Small intestine (tissue), 16 donors: ENCODE measurements at places on chromosomes 16 and 17.

- H3K36me3 ChIP-seq: peaks cover 17% of the 10 kb centered on the region
- no peak for DNase-seq
- H3K4me1 ChIP-seq: peaks cover 4% of the 10 kb centered on the region
Observed at GRCh38 chr17:50979524-50979927, 113.4 kb upstream of the TOB1 start.

GRCh38 chr17:38329284-38329683, 14.5 kb downstream of the GPR179 start:
- no peaks in the 10 kb centered on the region for H3K4me1 ChIP-seq
- no peak overlapping the region for H3K4me3 ChIP-seq
- H3K36me3 ChIP-seq: no peaks in the 10 kb centered on the region
- no peaks in the 10 kb centered on the region for H3K27me3 ChIP-seq
- no peak for DNase-seq
- no peak overlapping the region for H3K27ac ChIP-seq

DNA sequence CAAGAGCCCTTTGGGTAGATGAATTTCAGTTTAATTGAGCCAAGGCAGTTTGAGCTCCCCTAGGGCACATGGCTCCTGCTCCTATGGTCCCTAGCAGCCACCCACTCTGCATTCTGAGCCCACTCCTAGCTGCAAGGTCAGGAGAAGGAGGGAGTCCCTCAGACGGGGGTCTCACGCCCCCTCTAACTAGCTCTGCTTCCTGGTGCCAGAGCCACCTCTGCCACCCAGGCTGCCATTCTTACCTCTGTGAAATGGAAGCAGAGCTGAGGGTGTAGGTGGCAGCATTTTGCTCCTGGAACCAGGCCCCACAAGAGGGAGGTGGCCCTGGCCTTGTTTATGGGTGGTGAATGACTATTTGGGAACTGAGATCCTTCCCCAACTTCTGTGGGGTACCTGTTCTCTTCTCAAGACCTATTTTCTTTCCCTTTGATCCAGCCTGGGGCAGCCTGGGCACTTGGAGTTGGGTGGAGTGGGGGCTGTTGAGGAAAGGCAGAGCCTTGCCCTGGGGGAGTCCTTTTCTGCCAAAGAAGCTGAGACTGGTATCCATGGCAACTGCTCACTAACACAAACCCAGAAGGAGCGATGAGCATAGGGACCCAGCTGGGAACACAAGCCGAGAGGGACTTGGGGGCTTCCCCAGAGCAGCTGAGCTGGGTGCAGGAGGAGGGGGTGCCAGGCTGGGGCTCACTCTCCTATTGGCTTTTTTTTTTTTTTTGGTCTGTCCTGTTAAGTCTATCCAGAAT, 4.8 kb downstream of the SPNS2 start:
- no peak overlapping the region for H3K4me3 ChIP-seq
- peaks cover 3% of the 10 kb centered on the region for H3K27me3 ChIP-seq
- H3K36me3 ChIP-seq: no peaks in the 10 kb centered on the region
- DNase-seq: no peak

GRCh38 chr16:35308674-35309073, 1849.3 kb downstream of the TP53TG3F start:
- H3K36me3 ChIP-seq: no peaks in the 10 kb centered on the region
- no peaks in the 10 kb centered on the region for H3K27me3 ChIP-seq
- H3K4me1 ChIP-seq: no peaks in the 10 kb centered on the region
- H3K4me3 ChIP-seq: no peak overlapping the region
